T-helper 2 cell (primary cell): ENCODE measurements at places on chromosomes 16 and 17.

- DNase-seq: no peak
Measured at GRCh38 chr17:45284176-45285140, 22.6 kb upstream of the SPATA32 start.

DNA sequence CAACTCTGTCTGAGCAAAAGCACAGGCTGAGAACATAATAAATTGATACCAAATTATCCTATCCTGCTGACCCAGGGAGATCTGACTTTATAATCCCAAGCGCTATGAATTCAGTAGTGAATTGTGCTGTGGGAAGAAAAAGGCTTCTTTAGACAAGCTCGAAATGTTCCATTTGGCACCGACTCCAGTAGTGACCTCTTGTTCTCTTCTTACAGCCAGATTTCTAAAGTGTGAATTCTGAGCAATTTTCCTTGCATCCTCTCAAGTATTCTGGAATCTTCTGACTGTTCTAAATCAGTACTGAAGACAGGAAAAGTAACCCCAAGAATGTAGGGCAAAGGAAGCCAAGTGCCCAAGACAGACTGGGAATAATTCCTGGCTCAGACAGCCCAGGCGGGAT is 58.2 kb downstream of the CDYL2 start:
- no peak for DNase-seq

- DNase-seq: no peak
Measured at GRCh38 chr17:17790637-17791464, 45.9 kb downstream of the SREBF1 start.

GRCh38 chr17:77437747-77438146 is 297.0 kb downstream of the SEC14L1 start:
- no peak for DNase-seq

DNA sequence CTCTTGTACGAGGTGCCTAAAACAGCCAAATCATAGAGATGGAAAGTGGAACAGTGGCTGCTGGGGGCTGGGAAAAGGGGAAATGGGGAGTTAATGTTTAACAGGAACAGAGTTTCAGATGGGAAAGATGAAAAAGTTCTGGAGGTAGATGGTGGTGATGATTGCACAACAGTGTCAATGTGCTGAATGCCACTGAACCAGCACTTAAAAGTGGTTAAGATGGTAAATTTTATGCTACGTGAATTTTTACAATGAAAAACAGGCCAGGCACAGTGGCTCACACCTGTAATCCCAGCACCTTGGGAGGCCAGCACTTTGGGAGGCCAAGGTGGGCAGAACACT is 130.4 kb downstream of the C16orf78 start:
- DNase-seq: no peak

DNA sequence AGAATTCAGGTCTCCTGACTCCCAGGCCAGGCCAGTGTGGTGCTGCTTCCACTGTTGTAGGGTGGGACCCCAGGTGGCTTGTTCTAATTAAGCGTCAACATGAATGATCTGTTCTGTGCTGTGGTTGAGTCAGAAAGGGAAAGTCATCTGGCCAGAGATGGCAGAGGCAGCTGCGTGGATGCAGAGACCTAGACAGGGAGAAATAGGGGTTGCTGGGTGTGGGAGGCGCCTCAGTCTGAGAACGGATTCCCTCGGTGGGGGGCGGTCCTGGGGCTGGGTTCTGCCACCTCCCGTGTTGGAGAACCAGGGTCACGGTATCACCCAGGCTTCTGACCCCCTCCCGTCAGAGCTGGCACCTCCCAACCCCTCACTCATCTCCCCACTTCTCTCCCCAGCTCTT is 5.6 kb downstream of the FBRS start:
- DNase-seq: peak; percentile 20

GRCh38 chr17:73582359-73582758 is 61.9 kb downstream of the SDK2 start:
- no peak for DNase-seq

DNA sequence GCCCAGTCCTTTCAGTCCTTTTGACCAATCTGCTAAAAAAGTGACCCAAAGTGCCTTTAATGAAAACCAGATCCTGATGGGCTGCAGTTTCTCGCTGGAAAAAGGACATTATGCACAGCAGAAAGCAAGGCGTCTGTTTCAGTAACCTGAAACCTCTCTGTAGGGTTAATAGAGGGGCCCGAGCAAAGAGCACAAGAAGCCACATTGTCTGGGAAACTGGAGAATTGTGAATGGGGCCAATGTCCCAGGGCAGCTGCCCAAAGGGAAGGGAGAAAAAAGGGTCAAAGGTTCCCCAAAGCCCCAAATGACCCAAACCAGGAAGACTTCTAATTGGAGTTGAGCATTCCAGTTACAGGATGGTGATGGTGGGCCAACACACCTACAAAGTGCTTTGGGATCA is 3.0 kb downstream of the OTOA start:
- DNase-seq: no peak

DNA sequence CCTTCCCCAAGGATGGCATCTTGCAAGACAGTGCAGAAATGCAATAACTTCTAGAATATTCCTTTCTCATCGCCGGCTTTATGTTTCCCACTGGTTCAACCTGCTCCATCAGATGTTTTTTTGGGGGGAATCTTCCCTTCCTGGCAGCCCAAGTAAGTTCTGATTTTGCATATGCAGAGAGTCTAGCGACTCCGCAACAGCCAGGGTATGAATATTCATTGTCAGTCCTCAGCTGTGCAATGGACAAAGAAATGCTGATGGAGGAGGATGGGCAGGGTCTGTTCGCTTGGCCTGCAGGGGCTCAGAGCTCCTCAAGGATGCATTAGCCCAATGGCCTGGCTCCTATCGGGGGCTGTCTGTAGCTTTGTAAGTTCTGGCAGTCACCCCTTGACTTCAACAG is 358.8 kb upstream of the CCL2 start:
- no peak for DNase-seq

GRCh38 chr17:10447026-10447931 is 22.1 kb downstream of the MYH4 start:
- no peak for DNase-seq

- DNase-seq: no peak
Measured at GRCh38 chr16:80144191-80144590, 396.6 kb upstream of the DYNLRB2 start.

GRCh38 chr17:57480438-57481196 is 224.3 kb downstream of the MSI2 start:
- no peak for DNase-seq

- no peak for DNase-seq
Measured at GRCh38 chr16:58170223-58170622, 27.7 kb downstream of the CSNK2A2 start.

GRCh38 chr17:7715936-7716886 is 1.3 kb upstream of the DNAH2 start:
- DNase-seq: no peak

DNA sequence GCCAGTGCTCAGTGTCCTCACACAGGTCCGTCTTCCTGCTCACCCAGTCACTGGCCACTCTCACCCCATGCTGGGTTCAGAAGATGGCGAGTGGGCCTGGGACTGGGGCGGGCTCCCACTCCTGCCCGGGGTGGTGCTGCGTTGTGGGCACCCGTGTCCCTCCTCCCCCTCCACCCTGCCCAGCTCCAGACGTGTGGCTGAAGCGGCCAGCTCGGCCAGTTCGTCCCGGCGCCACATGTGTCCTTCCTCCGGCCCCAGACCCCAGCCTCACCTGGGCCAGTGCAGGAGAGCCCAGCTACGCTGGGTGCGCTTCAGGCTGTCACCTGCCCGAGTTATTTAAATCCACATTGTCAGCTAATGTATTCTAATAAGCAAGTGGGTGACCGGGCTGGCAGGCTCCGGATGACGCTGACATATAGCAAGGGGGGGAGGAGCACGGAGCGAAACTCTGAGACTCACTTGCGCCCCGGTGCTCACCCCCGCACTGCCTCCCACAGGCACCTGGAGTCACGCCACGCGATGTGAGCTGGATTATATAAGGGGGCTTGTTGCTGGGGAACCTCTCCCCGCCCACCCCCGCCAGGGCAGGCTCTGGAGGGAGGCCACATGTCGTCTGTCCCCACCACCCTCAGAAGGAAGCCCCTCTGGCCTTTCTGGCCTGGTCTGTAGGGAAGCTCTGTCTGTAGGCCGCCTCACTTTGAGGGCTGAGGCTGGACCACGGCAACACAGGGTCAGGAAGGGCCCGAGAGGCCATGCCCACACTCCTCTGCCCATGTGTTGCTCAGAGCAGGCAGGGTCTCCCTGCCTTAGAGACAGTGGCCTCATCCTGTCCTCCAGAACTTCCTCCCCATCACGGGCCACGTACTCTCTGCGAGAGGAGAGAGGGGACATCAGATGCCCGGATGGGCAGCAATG is 7.1 kb upstream of the BAIAP2 start:
- DNase-seq: no peak

DNA sequence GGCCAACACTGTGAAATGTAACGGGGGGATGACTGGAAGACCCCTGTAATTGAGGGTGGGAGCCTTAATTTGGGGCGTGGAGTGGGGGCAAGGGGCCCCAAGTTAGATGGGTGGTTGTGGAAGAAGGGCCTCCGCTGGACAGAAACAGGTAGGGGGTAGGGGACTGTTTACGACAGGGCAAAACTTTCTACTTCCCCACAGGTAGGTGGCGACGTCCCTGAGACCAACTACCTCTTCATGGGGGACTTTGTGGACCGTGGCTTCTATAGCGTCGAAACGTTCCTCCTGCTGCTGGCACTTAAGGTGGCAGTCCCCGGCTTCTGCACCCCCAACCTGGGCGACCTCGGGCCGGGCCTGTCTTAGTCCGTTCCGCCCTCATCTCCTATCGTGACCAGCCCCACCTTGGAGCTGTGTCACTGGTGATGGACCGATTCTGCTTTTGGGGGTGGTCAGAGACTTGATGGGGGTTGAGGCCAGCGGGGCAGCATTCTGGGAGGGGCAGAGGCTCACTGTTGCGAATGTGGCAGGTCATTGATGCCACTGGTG is 6.8 kb downstream of the PPP4C start:
- no peak for DNase-seq

DNA sequence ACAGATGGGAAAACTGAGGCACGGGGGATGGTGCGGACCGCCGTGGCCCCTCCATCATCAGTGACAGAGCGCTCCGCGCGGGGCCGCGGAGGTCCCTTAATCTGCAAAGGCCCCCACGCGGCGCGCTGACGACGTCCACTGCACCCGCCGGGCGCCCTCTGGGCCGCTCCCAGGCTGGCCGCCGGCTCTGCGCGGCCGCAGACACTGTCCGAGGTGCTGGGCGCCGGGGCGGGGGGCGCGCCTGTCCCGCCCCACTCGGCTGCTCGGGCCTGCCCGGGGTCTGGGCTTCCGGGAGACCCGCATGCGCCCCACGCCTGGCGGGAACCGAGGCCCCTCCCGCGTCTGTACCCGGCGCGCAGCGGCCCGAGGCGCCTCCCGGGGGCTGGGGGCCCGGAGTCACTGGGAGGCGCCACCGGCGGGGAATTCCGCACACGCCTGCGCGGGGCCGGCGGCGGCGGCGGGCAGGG is 550 bp upstream of the RNF213 start:
- DNase-seq: peak; percentile 70

DNA sequence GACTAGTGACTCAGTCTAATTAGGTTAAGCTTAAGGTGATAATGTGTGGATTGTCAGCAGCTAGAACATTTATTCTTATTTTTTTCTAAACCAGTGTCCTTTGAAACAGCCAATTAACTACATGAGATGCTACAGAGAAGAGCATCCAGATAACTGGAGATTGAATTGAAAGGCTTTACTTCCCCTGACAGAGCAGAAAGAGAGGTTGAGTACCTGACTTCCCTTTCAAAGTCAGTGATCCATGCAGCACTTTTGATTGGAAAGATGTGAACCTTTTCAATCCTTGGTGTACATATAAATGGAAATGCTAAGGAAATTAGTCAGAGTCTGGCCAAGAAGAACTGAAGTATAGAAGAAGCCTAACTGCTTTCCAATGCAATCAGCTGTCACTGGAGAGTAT is 653.8 kb downstream of the CDH8 start:
- no peak for DNase-seq

- no peak for DNase-seq
Measured at GRCh38 chr17:82400830-82401229, 17.3 kb upstream of the HEXD start.

- DNase-seq: no peak
Measured at GRCh38 chr16:70383421-70383960, 36.8 kb downstream of the DDX19A start.

- DNase-seq: no peak
Measured at GRCh38 chr17:76191896-76192295, 48.4 kb downstream of the RNF157 start.

- no peak for DNase-seq
Measured at GRCh38 chr17:11832401-11833137, 164.7 kb downstream of the ZNF18 start.

- no peak for DNase-seq
Measured at GRCh38 chr17:13557077-13557476, 44.7 kb downstream of the HS3ST3A1 start.

DNA sequence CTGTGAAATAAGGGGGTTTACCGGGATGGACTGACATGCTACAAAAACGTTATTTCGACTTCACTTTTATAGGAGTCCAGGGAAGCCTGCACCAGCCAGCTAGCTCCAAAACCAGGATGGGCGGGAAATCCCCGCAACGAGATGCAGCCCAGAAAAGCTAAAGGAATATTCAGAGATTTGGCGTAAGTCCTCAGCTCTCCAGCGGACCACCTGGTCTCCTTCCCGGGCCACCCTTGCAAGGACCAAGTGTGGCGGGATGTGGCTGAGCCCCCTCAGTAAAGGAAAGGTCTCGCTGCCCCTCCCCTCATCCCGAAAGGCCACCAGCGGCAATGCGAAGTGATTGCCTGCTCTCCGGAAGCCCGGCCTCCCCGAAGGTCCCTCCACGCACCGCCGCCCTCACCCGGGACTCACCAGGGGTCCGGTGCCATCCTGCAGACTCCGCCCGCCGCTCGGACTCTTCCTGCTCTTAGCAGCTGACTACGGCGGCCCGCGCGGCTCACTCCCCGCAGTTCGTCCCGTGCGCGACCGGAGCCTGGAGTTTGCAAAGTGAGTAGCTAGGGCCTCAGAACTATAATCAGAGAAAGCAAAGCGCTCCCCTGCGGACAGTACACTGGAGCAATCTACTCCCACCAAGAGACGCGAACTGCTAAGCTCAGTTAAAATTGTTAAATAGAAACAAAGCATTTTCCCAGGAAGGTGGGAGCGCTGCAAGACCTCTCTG is at the start of gene STX8:
Gene STX8 (minus strand): TSS at position 440 of the 721 bp plus-strand sequence. CDS start 12 bp downstream, at position 428.
- peak; percentile 61 for DNase-seq

- DNase-seq: no peak
Measured at GRCh38 chr17:40399185-40399584, 18.5 kb downstream of the TOP2A start.

DNA sequence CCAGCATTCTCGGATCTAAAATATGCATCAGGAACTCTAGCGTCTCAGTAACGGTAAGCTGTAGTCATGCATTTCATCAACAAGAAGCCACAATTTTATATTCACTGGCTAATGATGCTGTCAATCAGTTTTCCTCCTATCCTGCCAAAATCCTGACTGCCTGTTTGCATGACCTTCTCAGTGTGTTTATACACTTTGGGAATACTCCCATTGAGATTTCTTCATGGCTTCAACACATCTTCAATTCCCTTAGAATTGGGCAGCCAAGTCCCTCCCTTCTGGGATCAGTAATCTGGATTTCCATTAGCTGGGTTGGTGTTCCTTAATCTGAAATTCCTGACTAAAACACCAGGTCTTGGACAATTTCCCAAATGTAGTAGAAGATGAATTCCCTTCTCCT is 348.9 kb upstream of the DYNLRB2 start:
- no peak for DNase-seq
